ENCODE measurements at places on chromosomes 2 and 18.
A peak's percentile ranks its signal among the peaks of the same experiment; 100 is the strongest.

DNA sequence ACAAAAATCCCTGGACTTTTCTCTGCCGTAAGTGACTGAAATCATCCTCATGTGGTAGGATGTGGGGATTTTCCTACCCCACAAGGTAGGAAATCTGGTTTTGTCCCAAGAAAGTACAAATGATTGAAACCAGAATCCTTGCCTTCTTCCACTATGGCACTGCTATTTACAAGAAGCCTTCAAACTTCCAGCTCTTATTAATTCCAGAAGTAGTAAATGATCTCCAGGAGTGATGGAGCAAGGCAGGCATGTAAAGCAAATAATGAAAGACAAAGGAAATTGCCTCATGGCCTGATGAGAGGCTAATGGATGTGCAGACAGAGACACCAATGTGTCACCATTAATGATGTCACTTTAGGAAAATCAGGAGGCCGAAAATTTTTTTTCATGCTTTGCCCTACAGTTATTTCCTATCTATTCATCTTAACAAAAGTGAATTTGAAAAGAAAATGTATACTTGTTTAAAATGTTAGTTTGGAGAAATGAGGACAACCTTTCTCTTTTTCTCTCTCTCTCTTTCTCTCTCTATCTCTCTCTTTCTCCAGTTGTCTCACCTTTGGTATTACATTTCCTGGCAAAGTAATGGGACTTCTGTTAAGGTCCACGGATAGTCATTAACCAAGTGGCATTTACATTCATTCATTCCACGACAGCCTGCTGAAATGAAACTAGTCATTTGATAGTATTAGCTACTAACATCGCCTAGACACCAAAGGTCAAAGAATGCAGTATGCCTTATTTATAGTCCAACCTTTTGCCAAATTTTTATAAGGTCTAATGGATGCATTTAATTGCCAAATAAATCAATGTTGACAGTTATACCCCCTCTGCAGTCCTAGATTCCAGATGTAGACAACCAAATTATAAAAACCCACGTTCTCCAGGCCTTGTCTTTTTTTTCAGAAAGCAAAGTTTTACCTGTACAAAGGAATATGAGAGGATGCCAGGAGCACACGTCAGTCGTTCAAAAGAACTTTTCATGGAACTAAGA, 5.0 kb upstream of the EVA1A start:
- peak; percentile 88 for DNase-seq

DNA sequence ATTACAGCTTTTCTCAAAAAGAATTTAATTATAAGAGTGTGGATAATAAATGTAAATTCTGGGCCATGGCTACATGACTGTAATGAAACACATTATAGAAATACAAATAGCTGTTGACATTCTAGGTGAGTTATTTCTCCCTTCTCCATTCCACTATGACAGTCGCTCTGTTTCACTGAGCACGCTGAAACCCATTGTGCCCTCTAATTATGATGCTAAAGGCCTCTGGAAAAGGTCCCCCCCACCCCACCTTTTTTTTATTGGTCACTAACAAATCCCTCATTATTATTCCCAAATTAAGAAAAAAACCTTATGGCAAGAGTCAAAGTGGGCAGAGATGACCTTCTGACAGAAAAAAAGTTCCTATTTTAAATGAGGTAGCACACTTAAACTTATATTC, 285.0 kb upstream of the SIX3 start:
- no peak for DNase-seq

GRCh38 chr2:221360742-221361141, 211.4 kb downstream of the EPHA4 start:
- no peak for DNase-seq

- DNase-seq = peak; percentile 52
Measured at GRCh38 chr2:165203689-165204559, at the start of gene SCN3A. SCN3A (minus strand) TSS chr2:165204050; CDS start chr2:165176394, 27,656 bp downstream.

- DNase-seq = peak; percentile 66
Measured at GRCh38 chr2:235563056-235563910, 69.4 kb downstream of the AGAP1 start.

DNA sequence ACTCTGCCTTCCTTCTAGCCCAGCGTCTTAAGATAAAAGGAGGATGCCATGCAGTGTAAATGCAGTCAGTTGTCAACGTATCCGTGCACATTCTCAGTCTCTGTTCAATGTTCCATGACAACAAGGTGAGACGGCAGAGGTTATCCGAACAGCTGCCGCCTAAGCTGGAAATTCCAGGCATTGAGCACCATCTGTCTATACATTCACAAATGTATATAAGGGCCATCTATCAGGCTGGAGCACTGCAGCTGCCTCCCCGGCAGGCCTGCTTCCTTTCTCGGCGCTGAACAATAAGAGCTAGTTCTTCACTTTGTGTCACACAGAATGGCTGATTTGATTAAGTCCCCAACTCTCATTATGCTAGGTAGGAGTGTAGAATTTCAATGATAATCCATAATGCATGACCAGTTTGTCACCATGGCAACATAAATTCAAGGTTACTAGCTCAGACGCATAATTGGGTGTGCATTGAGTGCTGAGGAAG, 282.2 kb upstream of the SOX11 start:
- DNase-seq = no peak

DNA sequence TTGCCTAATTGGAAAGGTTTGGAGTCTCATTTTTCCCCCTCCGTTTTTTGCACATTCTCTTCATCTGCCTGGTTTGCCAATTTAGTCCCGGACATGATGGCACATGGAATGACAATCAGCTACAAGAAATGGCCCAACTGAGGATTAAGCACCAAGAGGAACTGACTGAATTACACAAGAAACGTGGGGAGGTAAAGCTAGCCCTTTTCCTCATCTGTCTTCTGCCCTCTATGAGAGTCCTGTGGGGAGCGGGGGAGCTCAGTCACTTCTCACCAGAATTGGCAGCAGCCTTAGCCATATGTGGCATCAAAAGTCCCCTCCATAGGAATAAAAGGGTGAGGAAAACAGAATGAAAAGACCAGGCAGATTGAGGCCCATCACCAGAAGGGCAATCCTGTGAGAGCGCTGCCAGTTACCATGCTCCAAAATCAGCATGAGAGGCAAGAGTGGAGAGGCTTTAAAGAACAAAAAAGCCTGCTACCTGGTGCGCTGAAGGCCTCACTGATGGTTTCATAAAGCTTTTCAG, 11.6 kb downstream of the ATG16L1 start:
- no peak for DNase-seq

DNA sequence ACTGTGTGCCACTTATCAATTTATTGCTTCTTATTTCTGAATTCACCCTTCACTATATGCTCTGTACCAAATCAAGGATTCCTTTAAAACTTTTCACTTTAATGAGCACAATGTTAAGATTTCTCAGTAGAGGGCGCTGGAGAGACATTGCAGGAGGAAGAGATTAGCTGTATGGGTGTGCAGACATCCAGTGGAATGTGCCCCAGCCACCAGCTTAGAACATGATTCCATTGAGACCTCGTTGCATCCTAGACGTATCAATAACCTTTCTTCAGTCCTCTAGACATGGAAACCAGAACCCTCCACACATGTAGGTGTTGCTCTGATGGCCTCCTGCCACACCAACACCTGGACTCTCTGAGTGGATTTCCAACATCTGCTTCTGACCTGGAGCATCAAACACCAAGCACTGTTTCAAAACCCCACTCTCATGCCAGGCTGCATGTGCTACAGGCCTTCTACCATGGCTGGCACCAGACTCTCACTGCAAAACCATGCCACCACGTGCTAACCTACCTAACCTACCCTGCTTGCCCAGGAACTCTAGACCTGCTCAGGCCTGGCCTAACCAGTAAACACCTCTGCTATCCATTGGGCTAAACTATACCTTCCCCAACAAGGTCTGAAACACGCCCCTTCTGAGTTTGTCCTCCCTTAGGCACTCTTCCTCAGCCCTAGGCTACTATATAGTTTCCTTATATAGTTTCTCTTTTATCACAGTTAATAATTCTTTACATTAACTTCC, 633.2 kb upstream of the PKDCC start:
- DNase-seq = peak; percentile 42

DNA sequence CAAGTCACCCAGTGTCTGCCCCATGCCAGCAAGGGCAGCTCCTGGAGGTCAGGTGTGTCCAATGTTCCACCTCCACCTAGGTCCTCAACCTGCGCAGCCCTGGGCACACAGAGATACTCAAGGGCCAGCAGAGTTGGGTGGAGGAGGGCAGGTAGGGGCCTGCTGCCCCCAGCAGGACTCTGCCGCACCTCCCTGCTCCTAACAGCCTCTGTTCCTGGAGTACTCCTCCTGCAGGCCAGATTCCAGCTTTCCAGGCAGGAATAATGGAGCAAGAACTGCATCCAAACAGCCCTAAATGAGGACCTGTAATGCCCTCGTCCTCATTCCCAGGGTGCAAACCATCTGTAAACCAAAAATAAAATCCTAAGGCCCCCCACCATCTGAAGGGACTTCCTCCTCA, 44.4 kb upstream of the ACAA2 start:
- DNase-seq = no peak

- DNase-seq = no peak
Measured at GRCh38 chr2:50729306-50730049, 302.5 kb downstream of the NRXN1 start.

- DNase-seq = no peak
Measured at GRCh38 chr2:68414876-68415275, 49.8 kb downstream of the PLEK start.

- DNase-seq = no peak
Measured at GRCh38 chr2:200416878-200417277, 93.0 kb downstream of the KCTD18 start.

GRCh38 chr2:175560521-175561169, 379.1 kb upstream of the ATP5MC3 start:
- no peak for DNase-seq
